Activated CD8-positive, alpha-beta memory T cell treated with anti-CD3 and anti-CD28 coated beads for 4 hours (primary cell): ENCODE measurements at places on chromosomes 12 and 14.
A peak's percentile ranks its signal among the peaks of the same experiment; 100 is the strongest.

GRCh38 chr14:60657456-60658210, 8.4 kb upstream of the SIX1 start:
- no peak for DNase-seq

DNA sequence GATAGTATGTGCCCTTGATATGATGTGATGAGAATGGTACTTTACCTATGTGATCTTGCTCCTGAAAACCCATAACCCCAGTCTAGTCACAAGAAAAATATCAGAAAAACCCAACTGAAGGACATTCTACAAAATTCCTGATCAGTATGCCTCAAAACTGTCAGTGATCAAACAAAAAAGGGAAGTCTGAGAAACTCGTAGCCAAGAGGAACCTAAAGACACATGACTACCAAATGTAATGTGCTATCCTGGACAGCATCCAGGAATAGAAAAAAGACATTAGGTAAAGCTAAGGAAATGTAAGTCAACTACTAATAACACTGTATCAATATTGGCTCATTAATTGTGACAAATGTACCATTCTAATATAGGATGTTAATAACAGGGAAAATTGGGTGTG, 4.1 kb upstream of the WIF1 start:
- DNase-seq = no peak

DNA sequence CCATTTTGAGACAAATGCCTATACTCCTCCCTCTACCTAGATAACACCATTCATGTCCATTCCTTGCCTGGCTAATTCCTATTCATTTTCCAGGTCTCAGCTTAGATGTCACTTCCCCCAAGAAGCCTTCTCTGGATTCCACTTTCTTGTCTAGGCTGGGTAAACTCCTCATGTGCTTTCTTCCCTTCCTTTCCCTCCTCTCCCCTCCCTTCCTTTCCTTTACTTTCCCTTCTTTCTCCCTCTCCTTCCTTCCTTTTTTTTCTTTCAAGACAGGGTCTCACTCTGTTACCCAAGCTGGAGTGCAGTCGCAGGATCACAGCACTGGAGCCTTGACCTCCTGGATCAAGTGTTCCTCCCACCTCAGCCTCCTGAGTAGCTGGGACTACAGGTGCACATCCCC, 3.5 kb upstream of the UTP20 start:
- no peak for DNase-seq

DNA sequence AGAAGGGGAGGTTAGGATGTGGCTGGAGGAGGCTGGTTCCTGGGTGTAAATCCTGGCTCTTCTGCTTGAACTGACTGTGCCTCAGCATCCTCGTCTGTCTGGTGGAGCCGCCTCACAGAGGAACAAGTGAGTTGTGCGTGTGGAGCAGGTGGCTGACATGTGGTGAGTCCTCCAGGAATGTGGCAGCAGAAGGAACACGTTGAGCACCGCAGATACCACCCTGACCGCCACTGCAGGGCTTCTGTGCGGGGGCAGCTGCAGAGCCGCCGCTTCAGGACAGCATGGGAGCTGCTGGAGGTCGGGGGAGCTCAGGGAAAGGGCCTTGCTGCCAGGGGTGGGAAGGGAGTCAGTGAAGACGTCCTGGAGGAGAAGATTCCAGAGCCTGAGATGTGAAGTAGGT, 48.9 kb downstream of the TRAF3 start:
- no peak for DNase-seq

DNA sequence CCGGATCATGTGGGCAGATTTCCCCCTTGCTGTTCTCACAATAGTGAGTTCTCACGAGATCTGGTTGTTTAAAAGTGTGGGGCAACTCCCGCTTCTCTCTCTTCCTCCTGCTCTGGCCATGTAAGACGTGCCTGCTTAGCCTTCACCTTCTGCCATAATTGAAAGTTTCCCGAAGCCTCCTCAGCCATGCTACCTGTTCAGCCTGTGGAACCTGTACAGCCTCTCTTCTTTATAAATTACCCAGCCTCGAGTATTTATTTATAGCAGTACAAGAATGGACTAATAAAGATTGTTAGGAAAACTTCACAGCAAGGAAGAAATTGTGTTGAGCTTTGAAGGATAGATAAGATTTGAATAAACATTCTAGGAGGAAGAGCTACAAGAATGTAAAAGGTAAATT, 52.1 kb downstream of the KDM5A start:
- DNase-seq = no peak

DNA sequence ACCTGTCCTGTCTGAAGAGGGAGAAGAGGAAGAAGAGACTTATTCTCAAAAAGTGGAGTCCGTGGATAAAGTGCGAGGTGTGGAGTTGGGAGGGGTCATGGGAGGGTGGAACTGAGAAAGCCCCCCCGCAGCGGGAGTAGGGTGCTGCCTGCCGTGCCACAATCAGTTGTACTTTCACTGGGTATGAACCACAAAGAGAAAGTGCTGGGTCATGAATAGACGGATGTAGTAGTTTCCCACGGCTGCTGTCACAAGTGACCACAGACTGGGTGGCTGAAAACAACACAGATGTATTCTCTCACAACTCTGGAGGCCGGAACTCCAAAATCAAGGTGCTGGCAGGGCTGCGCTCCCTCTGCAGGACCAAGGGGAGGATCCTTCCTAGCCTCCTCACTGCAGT, 5.5 kb downstream of the DNAH10 start:
- DNase-seq = peak; percentile 6

- no peak for DNase-seq
These were observed 213.4 kb downstream of the PHETA1 start for GRCh38 chr12:111155521-111155920.

DNA sequence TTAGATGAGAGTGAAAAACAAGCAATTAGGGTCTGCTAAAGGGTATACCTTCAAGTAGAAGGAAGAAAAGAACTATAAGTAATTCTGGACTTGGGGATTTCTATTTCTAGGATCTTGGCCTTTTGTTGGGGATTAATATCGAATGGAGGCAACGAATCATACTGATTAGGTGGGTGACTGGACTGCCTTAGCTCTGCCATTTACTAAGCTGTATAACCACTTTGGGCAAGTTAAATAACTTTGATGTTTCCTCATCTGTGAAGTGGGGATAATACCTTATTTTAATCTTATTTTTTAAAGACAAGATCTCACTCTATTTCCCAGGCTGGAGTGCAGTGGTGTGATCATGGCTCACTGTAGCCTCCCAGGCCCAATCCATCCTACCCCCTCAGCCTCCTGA, 6.6 kb downstream of the IKBIP start:
- no peak for DNase-seq

DNA sequence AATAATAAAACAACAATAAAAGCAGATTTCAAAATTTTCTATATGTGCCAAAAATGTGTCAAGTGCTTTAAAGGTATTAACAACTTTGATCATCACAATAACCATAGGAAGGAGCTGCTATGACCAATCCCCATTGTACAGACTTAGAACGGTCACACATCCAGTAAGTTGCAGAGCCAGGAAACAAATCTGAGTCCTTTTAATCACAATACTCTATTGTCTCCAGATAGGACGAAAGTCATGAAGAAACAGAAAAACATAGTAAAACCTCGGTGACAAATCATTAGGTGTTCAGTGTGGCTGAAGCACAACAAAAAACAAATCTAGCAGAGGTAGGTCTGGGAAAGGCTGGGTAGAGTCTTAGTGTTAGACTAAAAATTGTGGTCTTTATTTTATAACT, 178.8 kb downstream of the GRIP1 start:
- no peak for DNase-seq

GRCh38 chr14:93778453-93778852, 9.8 kb downstream of the PRIMA1 start:
- no peak for DNase-seq

DNA sequence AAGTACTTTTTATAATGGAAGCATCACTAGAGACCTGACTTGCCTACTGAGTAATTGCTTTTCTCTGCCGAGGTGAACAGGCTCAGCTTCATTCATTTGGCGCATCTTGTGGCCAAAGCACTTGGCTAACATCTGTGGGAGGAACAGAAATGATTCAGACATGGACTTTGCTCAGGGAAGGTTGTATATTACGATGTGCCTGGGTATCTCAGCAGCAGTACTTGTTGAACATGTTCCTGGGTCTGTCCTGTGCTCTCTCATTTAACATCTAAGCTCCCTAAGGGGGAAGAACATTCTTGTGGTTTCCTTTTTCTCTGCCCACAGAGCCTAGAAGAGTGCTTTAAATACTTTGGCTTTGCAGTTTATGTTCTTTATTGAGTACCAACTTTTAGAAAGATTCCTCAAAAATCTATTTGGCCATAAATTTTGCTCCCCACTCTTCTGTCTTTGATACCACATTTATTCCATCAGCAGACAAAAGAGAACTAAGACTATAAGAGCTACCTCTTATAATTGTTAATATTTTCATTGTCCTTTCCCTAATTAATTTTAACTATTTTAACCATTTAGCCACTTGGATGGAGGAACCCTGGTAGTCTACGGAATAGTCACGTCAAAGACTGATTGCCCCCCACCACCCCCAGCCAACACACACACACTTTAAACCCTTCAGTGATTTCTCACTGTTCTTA, 101.2 kb upstream of the EGLN3 start:
- DNase-seq = no peak

- no peak for DNase-seq
These were observed 368.1 kb upstream of the FOXG1 start for GRCh38 chr14:28398506-28398905.

DNA sequence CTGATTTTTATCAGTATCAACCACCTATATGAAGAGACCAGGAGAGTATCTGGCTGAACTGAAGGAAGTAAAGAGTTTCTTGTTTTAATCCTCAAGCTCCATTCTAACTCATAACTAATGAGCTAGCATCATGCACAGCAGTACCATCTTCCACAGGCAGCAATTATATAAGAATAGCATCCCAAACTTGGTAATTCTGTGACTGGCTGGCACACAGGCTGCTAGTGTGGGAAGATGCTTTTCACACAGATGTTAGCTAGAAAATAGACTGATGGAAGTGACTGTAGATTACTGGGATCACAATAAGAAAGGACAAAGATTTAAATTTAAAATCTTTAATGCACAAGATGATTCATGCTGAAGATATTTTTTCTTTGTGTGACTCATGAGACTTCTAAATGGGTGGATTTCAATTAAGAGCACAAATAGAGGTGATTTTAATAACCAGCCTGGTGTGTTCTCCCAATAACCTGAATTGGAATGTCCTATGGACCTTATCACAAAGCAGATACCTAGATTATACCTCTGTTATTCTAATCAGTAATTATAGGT, 417.7 kb upstream of the ATXN7L3B start:
- no peak for DNase-seq

- no peak for DNase-seq
These were observed 115.2 kb downstream of the KSR2 start for GRCh38 chr12:117853600-117853999.

DNA sequence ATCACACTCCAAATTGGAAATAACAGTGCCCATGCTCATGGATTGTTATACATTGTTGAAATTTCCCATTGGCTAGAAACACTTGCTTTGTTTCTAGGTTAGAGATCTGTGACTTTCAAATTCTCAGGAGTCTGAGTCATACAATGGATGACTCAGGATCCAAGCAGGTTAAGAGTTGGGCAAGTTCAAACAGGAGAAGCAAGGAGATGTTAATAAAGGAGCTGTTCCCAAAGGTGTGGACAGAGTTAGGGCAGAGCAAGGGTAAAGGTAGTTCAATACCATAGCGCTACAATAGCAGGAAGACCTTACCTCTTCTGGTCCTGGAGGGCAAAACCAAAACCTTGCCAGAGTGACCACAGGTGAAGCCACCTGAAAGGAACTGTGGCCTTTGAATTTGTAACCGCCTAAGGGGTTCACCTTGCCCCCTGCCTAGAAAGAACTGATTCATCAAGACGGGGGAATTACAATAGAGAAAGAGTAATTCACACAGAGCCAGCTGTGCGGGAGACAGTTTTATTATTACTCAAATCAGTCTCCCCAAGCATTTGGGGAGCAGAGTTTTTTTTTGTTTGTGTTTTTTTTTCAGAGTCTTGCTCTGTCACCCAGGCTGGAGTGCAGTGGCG, 4.2 kb upstream of the AMN1 start:
- DNase-seq = no peak

- no peak for DNase-seq
These were observed 173.1 kb downstream of the ITPR2 start for GRCh38 chr12:26659930-26660329.

- no peak for DNase-seq
These were observed 410.8 kb downstream of the PCNX1 start for GRCh38 chr14:71318097-71318459.

DNA sequence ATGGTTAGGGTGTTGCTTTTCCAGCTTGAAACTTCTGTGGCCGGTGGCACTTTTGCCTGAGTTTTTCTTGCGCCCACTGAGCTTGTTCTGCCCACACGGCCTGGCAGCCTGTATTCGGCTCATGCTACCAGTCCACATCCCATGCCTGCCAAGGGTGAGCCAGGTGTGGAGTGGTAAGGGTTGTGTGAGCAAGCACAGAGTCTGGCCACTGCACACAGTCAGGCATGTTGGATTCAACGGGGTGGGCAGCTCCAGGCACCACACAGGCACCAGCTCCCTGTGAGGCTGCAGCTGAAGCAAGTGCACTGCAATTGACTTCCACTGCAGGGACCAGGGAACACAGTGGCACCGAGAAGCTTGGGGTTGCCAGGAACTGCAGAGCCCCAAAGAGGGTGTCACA, 18.8 kb upstream of the NTS start:
- DNase-seq = no peak

DNA sequence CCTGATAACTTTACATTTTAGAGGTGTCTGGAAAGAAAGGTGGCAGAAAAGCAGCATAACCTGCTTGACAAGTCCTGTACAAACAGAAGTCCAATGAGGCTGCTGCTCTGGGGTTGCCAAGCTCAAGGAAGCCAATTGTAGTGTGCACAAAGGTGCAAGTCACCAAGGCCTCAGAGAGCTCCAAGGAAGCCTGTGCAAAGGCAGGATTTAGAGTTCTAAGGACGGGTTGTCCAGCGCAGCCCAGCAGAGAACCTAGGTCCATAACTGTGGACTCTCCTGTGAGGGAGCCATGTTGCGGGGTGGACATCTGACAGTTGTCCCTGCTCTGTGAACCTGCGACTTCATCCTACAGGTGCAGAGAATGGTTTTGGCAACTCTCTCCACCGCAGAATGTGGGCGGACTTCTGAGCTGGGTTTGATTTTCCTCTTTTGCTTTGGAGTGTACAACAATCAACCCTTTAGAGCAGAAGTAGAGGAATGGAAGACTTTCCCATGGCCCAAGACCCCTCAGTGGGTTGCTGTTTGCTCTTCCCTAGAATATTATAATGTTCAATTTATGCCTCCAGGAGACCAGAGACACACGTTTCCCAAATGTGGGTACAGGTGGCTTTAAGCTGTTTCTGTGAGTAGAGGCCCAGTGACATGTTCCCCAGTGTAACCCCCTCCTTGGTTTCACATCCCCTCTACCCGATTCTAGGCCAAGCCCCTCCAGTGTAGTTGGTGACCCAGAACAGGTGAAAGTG, 81.0 kb downstream of the ETV6 start:
- no peak for DNase-seq

DNA sequence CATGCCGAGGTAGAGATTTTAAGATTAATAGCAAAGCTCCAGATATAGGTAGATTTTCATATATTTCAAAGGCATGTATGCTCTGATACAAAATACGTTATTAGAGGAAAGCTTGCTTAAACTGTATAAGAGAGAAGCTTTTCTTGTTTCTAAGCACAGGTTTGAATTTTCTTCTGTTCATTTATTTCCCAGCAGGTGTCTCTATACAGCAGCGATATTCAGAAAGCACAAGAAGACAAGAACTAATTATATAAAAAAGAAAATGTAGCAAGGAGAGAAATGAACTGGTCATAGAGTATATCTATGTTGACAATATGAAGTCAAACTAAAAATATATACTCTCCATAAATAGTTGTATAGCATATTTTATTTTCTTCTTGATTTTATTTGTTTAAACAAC, 307.4 kb upstream of the NOVA1 start:
- no peak for DNase-seq
